ENCODE measurements at places on chromosomes 5 and 9.
A peak's percentile ranks its signal among the peaks of the same experiment; 100 is the strongest.

- DNase-seq, result no peak
Observed at GRCh38 chr5:172843825-172844576, 9.9 kb downstream of the ERGIC1 start.

DNA sequence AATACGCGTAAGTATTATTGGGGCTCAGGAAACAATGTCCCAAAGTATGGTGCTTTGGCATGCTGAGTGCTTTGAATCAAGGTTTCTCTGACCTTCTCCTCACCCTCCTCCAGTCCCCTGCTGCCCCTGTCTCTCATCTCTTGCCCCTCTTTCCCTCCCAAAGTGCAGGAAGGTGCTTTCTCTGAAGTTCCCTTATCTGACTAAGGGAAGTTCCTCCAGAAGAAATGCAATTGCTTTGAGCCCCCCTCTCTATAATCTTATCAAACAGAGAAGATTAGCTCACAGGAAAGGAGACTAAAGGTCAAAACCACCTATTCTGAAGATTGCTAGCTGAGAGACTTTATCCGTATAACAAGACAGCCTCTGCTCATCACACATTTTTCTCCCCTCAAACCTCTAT is 288.1 kb downstream of the ARL15 start:
- no peak for DNase-seq

- DNase-seq, result no peak
Observed at GRCh38 chr5:79464695-79465332, 49.1 kb downstream of the HOMER1 start.

GRCh38 chr9:101274971-101275768 is 109.6 kb downstream of the BAAT start:
- DNase-seq, result no peak

DNA sequence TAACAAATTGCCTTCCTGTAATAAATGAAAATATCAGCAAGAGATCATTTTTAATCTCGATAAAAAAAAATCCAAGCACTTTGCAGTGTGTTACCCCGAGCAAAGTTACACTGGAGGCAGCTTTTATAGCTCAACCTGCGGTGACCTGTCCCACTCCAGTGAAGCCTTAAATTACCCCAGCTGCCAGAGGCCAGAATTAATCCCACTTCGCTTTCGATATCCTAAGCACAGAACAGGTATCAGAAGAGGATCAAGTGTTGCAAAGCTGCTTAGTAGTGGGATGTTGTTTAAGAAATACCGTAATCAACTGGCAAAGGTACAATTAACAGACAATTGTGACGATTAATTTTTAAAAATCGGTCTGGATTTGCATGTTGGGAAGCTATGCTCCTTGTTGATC is 314.0 kb downstream of the AGTPBP1 start:
- no peak for DNase-seq

DNA sequence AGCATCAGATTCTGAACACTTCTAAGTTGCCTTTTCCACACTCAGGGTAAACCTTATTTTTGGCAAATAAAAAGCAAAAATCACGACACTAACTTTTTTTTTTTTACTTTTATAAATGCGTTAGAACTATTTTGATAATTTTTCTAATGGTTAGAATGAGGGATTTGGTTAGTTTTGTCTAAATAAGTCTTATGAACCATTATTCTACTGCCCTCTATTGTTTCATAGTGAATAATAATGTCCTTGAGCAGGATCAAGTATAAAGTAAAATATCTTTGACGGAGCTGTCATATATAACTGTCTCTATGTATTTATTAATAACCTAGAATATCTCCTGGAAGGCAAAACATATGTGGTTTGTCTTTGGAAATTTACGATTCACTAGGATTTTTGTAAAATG is 631.8 kb downstream of the GABRG2 start:
- no peak for DNase-seq

GRCh38 chr5:65978251-65978650 is 51.9 kb downstream of the ERBIN start:
- no peak for DNase-seq

DNA sequence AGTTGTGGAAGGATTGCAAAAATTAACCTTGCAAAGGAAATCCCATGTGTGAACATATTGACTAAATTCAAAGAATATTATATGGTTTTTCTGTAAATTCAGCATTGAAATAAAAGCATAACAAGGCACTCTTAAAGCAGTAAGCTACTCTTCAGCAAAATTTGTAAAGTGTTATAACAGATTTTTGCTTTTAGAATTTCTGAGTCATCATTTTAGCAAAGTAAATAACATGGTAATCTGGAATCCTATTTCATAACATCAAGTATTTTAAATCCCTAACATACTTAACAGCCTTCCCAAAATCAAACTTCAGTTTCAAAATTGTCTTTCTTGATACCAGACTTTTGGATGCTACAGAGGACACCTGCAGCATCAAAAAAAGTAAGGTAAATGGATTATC is 436.0 kb upstream of the CDH9 start:
- DNase-seq, result no peak

- DNase-seq, result no peak
Observed at GRCh38 chr9:95452176-95452575, 64.6 kb downstream of the PTCH1 start.

GRCh38 chr9:133677126-133678010 is 41.2 kb downstream of the DBH start:
- peak; percentile 57 for DNase-seq

GRCh38 chr5:148884339-148885020 is 58.1 kb downstream of the ADRB2 start:
- no peak for DNase-seq

DNA sequence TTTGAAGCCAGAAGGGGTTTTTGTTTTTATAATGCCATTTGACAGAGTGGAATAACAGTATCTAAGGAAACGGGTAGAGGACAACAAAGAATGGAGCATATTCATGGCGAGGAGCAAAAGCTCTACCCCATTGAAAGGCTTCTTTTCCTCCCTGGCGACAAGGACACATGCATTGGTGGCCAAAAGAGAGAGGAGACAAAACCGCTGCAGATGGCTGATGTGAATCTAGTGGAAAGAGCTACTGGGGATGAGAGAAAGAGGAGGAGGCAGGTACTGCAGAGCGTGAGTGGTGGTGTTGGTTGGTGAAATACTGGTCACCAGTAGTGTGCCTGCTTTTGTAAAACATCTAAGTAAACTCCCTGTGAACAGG is 491 bp downstream of the APC start:
- no peak for DNase-seq

- DNase-seq, result no peak
Observed at GRCh38 chr5:62011089-62011664, 294.8 kb upstream of the KIF2A start.

DNA sequence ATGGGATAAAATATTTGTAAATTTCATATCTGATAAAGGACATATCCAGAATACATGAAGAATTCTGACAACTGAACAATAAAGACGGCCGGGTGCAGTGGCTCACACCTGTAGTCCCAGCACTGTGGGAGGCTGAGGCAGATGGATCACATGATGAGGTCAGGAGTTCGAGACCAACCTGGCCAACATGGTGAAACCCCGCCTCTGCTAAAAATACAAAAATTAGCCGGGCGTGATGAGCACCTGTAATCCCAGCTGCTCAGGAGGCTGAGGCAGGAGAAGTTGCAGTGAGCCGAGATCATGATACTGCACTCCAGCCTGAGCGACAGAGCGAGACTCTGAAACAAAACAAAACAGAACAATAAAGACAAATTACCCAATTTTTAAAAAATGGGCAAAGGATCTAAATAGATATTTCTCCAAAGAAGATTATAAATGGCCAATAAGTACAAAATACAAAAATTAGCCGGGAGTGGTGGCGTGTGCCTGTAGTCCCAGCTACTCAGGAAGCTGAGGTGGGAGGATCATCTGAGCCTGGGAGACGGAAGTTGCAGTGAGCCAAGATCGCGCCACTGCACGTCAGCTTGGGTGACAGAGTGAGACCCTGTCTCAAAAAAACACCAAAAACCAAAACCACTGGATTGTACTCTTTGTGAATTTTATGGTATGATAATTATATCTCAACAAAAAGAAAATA is 9.6 kb upstream of the NSD1 start:
- no peak for DNase-seq

- DNase-seq, result no peak
Observed at GRCh38 chr5:166127766-166128570, 2163.5 kb upstream of the WWC1 start.

DNA sequence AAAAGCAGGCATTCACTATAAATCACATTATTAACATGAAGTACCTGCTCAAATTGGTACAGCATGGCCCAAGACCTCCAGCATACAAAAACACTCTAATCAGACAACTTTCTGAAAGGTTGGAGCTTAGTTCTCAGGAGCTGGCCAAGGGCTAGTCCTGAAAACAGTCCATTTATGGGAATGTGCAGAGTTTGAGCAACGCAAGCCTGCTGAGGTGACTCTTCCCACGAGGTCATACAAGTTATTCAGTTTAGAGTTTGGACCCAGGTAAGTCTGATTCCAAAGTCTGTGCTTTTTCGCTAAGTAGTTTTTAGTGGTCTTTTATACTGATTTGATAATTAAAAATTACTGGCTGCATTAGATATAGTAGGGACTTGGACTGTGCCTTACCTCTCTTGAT is 52.6 kb downstream of the AP3S1 start:
- no peak for DNase-seq

GRCh38 chr9:7164440-7165330 is 406.9 kb downstream of the KDM4C start:
- DNase-seq, result no peak

- no peak for DNase-seq
Observed at GRCh38 chr5:56900858-56901578, 8.4 kb upstream of the SETD9 start.

DNA sequence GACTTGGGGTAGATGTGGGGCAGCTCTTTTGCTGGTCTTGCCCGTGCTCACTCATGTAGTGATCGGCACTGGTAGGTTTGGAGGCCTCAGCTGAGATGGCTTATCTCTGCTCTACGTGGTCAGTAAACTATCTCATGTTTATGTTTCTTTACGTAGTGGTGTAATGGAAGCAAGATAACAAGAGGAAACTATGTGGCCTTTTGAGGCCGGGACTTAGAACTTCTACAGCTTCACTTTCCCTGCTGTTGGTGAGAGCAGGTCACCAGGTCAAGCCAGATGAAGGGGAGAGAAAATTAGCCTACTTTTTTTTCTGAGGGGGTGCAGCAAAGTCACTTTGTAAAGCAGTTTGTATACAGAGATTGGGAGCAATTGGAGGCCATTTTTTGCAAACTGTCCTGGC is 8.5 kb downstream of the FOCAD start:
- no peak for DNase-seq

- no peak for DNase-seq
Observed at GRCh38 chr9:94507531-94508258, 47.2 kb upstream of the PCAT7 start.

- no peak for DNase-seq
Observed at GRCh38 chr5:138354926-138355378, 2.5 kb downstream of the KDM3B start.

DNA sequence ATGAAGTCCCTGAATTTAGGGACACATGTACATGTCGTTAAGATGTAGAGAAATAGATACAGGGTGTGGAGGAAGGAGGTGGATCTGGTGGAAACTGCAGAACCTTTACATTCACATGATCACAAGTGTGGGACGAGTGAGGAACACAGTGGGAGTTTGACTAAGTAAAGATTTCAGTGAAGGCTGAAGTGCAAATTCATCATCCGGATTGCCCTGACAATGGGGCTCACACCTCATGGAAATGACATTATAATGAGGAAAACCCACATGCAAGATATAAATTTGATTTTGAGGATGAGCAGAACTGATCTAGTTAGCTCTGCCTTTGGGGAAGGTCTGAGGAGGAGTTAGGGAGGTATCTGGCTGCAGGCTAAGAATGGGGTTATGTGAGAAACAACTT is 173.9 kb downstream of the FSTL4 start:
- DNase-seq, result no peak

- DNase-seq, result no peak
Observed at GRCh38 chr5:38339446-38339845, 81.1 kb downstream of the EGFLAM start.

DNA sequence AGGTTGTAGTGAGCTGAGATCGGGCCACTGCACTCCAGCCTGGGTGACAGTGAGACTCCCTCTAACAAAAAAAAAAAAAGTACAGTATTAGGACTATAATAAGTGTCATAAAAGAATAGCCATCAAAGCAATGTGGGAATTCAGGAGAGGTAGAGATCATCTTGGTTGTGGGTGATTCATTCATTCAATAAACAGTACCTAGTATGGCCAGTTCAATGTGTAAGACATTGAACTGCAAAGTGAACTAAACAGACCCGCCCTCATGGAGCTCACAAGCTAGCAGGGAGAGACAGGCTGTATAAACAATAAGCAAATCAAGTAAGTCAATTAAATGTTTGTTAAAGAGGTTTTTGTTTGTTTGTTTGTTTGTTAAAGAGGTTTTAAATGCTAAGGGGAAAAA is 146.1 kb upstream of the RANBP3L start:
- DNase-seq, result no peak

Measured in activated T-helper 1 cell treated with Interleukin-2 at 50 U/mL for 16 hours (primary cell).